ENCODE measurements at places on chromosomes 3 and 15.

DNA sequence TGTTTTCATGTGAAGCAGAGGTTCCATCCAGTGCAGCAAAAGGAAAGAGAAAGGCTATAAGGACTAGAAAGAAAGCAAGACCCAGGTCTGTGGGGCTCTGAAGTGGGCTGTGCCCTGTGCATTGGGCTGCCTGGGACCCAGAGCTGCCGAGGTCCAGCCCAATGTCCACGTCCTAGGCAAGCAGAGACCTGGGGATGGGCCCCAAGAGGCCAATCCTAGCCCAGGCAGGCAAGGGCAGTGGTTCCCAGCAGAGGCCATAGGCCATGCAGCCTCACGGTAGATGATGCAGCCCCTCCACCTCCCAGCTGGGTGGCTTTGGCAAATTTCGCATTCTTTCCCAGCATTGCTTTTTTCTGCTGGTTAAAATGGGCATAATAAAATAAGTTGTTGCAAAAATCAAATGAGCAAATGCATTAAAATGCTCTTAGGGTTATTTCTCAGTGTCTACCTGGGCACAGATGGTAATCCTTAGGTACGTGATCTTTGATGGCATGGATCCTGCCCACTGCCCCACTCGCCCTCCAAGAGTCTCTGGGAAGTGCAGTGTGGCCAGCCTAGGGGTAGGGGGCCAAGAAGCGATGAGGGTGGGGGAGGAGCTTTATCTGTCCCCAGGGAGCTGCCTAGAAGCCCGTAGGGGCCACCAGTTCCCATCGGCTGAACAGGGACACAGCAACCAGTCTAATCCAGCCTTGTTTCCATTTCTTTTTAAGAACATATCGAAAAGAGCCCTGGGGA, 22.3 kb upstream of the GP9 start:
- no peak for DNase-seq

DNA sequence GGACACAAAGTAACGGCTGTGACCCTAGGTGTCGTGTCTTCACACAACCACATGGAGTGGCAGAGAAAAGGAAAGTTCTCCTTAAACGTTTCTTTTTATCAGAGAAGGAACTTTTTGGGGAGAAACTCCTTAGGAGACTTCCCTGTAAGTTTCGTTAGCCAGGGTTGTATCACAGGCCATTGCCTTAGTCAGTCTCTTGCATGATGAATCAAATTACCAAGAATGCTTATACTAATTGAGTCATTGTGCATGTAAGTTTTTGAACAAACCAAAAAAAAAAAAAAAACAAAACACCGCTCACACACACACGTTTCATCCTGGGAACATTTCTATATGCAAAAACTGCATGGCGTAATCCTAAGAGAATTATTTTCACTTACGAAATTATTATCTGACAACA, 150.4 kb upstream of the SATB1 start:
- no peak for DNase-seq

DNA sequence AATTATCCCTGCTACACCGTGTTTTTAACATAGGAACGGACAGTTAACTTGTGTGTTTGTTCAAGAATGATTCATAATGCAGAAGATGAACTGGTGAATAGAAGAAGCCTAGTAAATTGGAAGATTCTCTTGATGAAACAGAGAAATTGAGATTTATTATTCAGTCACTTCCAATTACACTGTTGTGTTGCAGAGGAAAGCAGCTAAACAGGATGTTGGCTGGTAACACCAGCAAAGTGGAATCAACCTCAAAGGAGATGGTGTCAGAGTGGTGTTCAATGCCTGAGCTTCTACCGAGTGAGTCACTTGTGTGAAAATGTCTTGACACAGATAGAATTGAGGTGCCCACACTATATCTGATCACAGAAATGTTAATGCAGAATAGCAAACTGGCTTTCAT, 399.6 kb downstream of the LPP start:
- DNase-seq: no peak

- no peak for DNase-seq
Measured at GRCh38 chr3:64361962-64362735, 136.9 kb upstream of the PRICKLE2 start.

GRCh38 chr3:126932188-126932931, 50.6 kb upstream of the PLXNA1 start:
- no peak for DNase-seq

All from hematopoietic multipotent progenitor cell treated with erythropoietin and hydrocortisone succinate and interleukin-3 and kit ligand, for 8 days (in vitro differentiated cells).